Naive thymus-derived CD4-positive, alpha-beta T cell (primary cell): ENCODE measurements at places on chromosomes 4 and X.

- no peak for DNase-seq
These were observed 44.8 kb upstream of the NSG1 start for GRCh38 chr4:4341861-4342650.

GRCh38 chr4:169996379-169997240 lies 29.6 kb downstream of the MFAP3L start:
- no peak for DNase-seq

DNA sequence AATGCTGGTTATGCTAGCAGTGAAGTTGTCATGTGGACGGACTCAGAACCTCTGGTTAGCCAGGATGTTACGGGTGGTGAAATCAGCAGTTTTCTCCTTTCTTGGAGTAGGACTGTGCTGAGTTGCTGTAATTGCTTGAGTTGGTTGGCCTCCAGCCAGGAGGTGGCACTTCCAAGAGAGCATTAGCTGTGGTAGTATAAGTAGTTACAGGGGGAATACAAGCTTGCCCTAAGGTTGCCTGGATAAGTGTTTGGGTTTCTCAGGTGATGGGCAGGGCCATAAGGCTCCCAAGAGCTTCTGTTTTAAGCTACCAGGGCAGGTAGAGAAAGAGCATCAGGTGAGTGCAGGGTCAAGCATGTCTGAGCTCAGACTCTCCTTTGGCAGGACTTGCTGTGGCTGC lies 103.0 kb downstream of the ZNF518B start:
- DNase-seq = no peak

DNA sequence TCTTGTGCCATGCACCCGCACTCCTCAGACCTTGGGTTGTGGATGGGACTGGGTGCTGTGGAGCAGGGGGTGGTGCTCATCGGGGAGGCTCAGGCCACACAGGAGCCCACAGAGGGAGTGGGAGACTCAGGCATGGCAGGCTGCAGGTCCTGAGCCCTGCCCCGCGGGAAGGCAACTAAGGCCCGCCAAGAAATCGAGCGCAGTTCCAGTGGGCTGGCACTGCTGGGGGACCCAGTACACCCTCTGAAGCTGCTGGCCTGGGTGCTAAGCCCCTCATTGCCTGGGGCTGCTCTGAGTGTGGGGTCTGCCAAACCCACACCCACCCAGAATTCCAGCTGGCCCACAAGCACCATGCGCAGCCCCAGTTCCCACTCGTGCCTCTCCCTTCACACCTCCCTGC lies 450.5 kb upstream of the FGF16 start:
- DNase-seq = no peak

- no peak for DNase-seq
These were observed 13.2 kb upstream of the SH3TC1 start for GRCh38 chr4:8185930-8186329.
